NCI-H1436 (cell line): ENCODE measurements at places on chromosomes 6 and 20.

DNA sequence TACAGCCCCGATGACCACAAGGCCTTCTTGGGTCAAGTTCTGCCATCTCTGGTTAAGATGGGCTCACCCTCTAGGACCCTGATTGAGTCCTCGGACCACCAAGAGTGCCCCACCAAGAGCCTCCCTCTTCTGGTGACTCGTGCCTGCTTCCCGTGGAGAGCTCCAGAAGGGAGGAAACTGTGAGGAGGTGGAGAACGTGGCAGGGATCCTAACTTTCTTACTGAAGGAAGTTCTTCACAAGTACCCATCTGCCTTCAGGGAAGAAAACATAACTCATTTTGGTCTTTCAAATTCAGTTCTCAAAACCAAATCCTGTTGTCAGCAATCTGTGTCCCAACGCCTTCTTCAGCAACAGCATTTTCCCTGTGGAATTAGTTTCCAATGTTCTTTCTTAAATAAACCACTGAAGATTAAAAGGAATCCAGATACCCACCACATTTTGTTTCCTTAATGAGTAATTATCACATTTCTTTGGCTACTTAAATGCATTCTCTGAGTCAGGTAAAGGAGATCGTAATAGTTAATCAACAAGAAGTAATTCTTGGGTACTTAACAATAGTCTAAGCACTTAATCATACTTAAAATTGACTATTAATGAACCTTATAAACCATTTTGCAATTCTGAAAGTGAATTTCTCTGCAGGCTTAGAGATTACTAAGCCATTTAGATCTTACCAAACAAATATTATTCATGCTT is 185.8 kb upstream of the SGK1 start:
- DNase-seq = no peak

GRCh38 chr20:19557291-19557690 is 200.8 kb upstream of the RIN2 start:
- DNase-seq = no peak

GRCh38 chr6:100464903-100465700 is at the start of gene SIM1:
SIM1 (minus strand) TSS chr6:100464921; CDS start chr6:100463468, 1,453 bp downstream.
- peak; percentile 75 for DNase-seq

- no peak for DNase-seq
Measured at GRCh38 chr6:143579703-143580102, 68.2 kb upstream of the FUCA2 start.

- no peak for DNase-seq
Measured at GRCh38 chr6:12414096-12414675, 124.0 kb downstream of the EDN1 start.

DNA sequence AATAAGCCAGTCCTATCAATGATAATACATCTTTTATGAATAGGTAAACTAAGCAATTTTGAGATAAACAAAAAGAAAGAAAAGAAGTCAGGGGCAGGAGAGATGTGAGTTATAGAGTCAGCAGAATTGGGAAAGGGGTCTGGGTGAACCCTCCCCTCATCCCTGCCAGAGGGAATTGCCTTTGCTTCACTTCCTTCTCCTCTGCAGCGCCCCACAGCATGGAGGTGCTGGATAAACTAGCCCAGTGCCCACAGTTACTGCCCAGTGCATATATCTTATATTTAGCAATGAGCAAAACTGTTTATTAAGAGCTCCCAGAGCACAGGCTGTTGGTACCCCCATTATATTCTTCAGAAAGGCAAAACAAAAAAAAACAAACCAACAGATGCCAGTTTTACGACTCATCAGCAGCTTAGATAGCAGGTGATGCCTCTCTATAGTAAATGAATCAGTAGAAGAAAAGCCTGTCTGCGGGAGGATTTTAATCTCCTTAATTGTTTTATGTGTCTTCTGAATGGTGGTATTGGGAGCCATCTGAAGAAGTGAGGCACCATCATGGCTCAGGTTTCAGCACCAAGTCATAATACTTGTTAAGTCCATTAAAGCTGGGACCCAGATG is 419.2 kb downstream of the EPM2A start:
- no peak for DNase-seq
